ENCODE measurements at places on chromosomes 16 and 17.

DNA sequence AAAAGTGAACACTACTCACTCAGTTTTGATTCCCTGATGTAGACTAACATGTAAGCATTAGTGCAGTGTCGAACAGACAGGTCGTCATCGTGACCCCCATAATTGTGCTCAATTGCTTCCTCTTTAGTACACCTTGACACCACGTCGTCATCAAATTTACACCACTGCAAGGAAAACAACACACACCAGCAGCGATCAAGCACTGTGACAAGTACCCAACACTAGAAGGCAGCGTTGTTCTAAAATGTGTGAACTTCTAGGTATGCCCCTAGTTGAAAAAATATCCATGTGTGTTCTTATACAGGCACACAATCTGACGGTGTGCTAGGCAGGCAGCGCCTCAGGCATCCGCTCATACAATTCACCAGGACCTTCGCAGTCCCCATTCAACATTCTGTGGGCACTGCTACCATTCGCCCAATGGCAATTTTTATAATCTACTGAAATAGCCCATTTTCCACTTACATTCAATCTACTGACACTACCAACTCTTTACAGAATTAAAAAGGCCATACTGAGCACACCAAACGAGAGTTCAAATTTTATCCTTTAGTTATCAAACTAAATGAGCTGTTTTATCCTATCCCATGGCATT, 23.1 kb downstream of the LITAFD start:
- peak; percentile 75 for DNase-seq

- DNase-seq: peak; percentile 72
These were observed 119.5 kb downstream of the IRF8 start for GRCh38 chr16:86018487-86018886.

- no peak for DNase-seq
These were observed 1.6 kb upstream of the GLP2R start for GRCh38 chr17:9824094-9824493.

DNA sequence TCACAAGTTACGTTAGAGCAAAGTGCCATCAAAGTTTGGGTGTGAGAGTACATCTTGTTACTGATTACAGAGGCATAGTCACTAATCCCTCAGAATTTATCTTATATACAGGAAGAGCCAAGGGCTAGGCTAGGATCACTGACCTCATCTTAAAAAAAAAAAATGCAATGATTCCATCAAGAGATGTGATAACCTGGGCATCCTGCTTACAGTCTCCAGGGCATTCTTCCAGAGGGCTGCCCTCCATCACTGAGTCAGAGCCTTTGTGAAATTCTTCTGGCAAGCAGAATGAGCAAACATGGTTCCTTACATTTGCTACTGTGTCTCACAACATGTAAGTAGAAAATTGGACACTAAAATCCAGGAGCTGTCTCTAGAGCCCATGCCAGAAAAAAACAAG, 410.6 kb downstream of the ZFHX3 start:
- DNase-seq: peak; percentile 72

GRCh38 chr17:39729280-39729851, 966 bp downstream of the MIEN1 start:
- no peak for DNase-seq

- no peak for DNase-seq
These were observed 9.4 kb upstream of the MAP2K3 start for GRCh38 chr17:21275047-21275578.

- DNase-seq: no peak
These were observed 2.0 kb downstream of the ROGDI start for GRCh38 chr16:4800290-4801041.

GRCh38 chr17:17320188-17320910, 17.2 kb downstream of the NT5M start:
- DNase-seq: no peak

GRCh38 chr17:79615446-79615845, 4.6 kb upstream of the RBFOX3 start:
- DNase-seq: no peak

- peak; percentile 58 for DNase-seq
These were observed 7.2 kb upstream of the USP10 start for GRCh38 chr16:84692451-84693214.

- DNase-seq: no peak
These were observed 62.5 kb upstream of the TOB1 start for GRCh38 chr17:50928646-50929045.

- DNase-seq: no peak
These were observed 22.8 kb downstream of the ENGASE start for GRCh38 chr17:79097226-79098055.

DNA sequence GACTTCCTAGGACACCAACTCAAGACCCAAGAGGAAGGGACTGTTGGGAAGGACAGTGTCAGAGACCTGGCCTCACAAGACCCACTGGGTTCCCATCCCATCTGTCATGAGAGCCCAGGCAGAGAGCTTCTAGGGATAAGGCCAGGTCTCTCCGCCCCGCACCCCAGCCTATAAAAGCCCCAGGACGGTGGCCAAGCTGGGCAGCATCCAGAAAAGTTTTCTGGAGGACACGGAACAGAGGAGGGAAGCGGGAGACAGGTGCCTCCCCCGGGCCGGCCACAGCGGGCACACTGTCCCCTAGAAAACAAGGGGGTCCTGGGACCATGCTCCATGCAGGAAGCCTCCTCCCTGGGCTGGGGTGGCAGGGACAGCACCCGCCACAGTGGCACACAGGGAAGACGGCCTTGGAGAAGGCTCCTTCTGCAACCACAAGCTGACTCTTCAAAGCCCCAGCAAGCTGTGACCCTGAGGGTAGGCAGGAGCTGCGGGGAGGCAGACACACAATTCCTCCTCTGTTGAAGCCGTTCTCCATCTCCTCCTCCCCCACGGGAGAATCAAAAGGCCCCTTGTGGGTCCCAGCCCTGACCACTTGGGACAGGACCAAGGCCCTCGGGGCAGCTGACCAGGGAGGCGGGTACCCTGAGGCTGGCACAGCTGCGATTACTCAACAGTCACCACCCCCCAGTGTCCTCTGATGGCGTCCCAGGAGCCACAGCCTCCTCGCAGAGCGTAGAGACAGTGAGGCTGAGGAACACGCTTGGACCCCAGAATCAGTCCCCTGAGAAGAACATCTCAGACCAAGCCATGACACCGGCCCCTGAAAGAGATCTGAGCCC, 26.1 kb downstream of the TRPV3 start:
- DNase-seq: no peak

DNA sequence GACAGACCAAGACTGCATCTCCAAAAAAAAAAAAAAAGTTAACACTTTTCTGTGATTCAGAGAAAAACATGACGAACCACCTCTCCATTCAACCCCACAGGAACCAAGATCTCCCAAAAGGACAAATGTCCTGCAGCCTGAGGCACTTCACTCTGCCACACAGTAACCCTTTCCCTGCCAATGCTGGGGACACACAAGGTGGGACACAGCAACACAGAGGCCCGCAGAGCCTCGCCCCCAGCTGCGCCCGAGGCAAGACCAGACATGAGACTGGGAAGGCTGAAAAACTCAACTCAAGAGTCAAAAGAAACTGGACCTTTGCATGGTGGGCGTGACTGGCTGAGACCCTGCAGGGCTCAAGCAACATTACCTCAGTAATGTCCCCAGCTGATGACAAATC, 34.0 kb downstream of the FANCA start:
- no peak for DNase-seq

- DNase-seq: no peak
These were observed 185.6 kb downstream of the UTP18 start for GRCh38 chr17:51445946-51446345.

- no peak for DNase-seq
These were observed 160.6 kb downstream of the CYLD start for GRCh38 chr16:50902457-50902856.

DNA sequence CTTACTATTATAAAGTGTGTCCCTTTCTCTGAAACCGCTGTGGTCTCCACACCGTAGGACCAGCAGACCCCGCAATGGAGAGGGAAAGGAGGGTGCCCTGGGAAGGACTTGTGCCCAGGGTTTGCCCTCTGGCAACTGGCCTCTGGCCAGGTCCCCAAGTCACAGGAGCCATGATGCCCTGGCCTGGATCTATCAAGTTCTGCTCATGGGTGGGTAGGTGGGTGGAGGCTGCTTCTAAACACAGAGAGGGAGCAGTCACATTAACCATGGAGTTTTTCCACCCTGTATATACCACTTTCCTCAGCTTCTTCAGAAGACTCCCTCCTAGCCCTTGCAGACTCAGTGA, 9.4 kb upstream of the NEUROD2 start:
- DNase-seq: no peak

- DNase-seq: no peak
These were observed 275.2 kb upstream of the RBFOX1 start for GRCh38 chr16:7057458-7057857.

GRCh38 chr17:28763804-28764266, 20.0 kb downstream of the TRAF4 start:
- peak; percentile 83 for DNase-seq

DNA sequence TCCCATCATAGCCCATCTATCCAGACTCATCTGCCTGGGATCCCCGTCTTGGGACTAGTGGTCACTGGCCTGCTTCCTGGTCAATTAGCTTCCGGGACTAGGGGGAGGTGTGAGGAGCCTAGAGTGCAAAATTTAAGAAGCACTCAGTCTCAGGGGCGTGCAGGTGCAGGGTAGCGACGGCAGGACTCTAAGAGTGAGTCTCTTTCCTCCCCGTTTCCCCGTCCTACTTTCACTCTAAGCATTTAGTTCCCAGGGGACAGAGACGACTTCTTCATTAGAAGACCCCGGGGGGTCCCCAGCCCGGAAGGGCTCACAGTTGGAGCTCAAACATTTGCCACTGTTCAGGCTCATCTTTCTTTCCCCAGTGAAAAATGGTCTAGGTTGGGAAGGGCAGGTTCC, 677 bp upstream of the ZNHIT3 start:
- DNase-seq: no peak

DNA sequence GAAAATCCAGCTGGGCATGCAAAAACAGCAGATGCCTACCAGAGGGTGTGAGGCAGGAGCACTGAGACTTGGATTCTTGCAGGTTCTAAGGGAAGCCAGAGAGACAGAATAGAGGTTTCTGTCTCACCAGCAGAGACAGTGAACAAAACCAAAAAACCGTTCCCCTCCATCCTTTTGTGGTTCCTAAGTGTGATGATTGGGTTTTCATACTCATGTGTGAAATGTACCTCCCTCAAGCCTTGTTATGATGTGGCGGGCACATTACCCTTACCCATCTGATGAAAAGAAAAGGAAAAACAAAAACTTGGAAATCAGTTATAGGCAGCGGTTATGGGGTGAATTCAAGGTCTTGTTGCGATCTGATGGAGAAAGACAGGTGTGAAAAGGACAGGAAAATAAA, 172.6 kb upstream of the CDH13 start:
- no peak for DNase-seq

DNA sequence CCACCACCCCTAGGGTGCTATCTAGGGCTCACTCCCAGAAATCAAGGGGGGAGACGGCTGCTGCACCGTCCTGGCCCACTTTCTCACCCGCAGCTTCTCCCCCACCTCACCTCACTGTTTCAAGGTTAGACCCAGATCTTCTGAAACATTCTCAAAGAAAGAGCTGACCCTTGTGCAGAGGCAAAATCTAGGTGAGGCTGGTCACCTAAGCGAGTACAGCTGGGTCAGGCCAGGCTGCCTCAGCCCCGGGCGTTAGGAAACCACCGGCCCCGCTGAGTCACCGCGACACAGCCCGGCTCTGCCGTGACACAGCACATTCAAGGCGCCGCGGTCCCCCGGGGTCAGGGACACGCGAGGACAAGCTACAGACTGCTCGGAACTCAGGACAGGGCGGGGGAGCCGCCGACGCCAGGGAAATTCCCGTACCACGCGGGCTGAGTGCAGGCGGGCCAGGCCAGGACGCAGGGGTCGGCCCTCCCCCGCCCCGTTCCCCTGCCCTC, 27.1 kb downstream of the GNPTG start:
- DNase-seq: peak; percentile 66

- peak; percentile 57 for DNase-seq
These were observed 62.2 kb downstream of the UTP18 start for GRCh38 chr17:51322390-51323029.

DNA sequence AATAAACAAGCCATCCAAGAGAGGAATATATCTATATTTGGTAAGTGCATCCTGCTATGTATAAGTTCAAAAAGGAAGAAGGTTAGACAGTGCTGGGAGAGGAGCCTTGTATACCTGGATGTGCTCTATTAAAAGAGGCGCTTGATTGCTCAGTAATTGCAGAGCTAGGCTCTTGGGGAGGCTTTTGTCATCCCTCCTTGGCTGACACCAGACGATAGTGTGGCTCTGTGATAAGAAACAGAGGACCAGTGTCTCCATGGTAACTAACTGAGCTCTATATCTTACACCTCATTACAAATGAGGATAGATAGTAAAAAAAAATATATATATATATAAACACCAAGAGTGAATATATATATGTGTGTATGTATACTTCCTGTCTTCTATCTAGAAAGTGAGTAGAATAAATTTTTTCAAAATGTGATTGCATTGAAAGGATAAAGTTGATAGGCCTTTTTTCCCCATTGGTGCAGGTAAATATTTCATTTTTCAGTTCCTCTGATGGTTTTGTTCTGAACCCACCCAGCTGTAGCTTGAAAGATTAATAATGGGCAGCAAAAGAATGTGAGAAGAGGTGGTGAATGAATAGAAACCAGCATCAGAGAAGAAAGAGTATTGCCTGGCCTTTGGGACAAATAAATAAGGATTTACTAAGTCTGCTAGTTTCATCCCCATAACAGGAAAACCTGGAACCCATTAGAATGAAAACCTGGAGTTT, 303.7 kb downstream of the ZFHX3 start:
- no peak for DNase-seq

GRCh38 chr16:56652600-56652999, 914 bp downstream of the MT1B start:
- DNase-seq: no peak

- no peak for DNase-seq
These were observed 141.1 kb upstream of the RPH3AL start for GRCh38 chr17:493666-494065.

DNA sequence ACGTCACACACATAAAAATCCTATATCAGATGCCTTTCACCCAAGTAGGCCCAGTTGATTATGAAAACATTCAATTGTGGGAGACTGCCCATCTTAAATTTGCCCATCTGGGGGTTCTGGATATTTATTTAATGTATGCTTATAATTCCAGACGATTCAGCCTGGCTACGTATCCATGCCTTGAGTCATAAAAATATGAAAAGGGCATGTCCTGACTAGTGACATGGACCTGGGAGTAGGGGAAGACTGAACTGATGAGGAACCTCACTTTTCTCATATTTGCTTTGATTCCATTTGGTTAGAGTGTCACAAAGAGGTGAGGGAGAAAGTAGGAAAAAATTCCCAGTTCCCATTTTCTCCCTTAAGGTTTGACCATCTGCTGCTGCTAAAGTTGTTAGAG, 122.5 kb upstream of the GNAO1 start:
- DNase-seq: no peak

- DNase-seq: no peak
These were observed 61.7 kb upstream of the CLEC18A start for GRCh38 chr16:69889295-69889964.

Data from choroid plexus epithelial cell (primary cell).